Cortex of kidney (tissue), 1 donor: ENCODE measurements at places on chromosomes 3 and 15.

DNA sequence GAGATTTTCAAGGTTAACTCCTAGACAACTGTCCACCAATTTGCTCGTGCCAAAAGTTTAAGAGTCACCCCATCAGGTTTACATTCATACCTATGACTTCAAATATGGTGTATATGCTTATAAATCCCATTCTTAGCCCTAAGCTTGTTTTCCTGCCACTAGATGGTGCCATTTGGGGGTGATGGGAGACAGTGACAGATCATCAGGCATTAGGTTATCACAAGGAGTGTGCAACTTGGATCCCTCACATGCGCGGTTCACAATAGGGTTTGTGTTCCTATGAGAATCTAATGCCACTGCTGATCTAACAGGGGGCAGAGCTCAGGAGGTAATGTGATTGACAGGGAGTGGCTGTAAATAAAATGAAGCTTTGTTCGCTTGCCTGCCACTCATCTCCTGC, 182.7 kb downstream of the CNTN6 start:
- DNase-seq: no peak

DNA sequence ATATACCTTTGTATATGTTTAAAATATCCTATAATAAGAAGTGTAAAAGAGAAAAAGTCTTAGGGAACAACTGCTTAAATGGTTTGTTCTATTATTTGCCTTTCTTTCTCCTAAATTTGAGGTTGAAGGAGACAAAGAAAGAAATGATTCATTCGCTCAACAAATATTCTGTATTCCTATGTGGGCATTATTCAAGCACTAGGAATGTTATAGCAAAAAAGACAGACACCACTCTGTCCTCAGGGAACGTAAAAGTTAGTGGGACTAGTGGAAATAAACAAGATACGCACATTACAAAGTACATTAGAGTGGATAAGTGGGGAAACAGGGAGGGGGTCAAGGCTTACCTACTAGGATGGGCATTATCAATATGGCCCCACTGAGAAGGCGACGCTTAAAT, 332.2 kb downstream of the LPP start:
- DNase-seq: no peak

GRCh38 chr15:95259513-95259912, 1028.2 kb downstream of the MCTP2 start:
- no peak for DNase-seq

GRCh38 chr3:10570196-10570946, 65.0 kb upstream of the ATP2B2 start:
- no peak for DNase-seq

GRCh38 chr3:32945136-32945535, 6.3 kb upstream of the CCR4 start:
- DNase-seq: no peak

GRCh38 chr3:195411836-195412235, 31.0 kb downstream of the ACAP2 start:
- DNase-seq: no peak

GRCh38 chr3:147620906-147621305, 211.7 kb downstream of the ZIC1 start:
- DNase-seq: no peak

DNA sequence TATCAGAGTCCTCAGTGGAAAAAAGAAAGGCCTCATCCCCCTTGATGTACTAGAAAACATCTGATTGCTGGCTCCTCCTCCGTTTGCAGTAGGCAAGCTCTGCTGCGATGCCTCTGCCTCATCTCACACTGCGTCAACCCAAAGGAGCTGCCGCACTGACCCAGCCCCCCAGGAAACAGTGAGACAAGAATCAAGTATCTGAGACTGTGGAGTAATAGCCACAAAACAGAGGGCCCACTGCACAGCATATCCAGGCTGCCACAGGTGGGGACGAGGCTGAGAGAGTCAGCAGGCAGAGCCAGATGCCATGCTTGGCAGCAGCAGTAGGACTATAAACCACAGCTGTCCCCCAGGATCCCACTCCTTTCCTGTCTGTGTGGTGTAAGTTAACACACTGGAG, 165.9 kb downstream of the STAC start:
- no peak for DNase-seq

DNA sequence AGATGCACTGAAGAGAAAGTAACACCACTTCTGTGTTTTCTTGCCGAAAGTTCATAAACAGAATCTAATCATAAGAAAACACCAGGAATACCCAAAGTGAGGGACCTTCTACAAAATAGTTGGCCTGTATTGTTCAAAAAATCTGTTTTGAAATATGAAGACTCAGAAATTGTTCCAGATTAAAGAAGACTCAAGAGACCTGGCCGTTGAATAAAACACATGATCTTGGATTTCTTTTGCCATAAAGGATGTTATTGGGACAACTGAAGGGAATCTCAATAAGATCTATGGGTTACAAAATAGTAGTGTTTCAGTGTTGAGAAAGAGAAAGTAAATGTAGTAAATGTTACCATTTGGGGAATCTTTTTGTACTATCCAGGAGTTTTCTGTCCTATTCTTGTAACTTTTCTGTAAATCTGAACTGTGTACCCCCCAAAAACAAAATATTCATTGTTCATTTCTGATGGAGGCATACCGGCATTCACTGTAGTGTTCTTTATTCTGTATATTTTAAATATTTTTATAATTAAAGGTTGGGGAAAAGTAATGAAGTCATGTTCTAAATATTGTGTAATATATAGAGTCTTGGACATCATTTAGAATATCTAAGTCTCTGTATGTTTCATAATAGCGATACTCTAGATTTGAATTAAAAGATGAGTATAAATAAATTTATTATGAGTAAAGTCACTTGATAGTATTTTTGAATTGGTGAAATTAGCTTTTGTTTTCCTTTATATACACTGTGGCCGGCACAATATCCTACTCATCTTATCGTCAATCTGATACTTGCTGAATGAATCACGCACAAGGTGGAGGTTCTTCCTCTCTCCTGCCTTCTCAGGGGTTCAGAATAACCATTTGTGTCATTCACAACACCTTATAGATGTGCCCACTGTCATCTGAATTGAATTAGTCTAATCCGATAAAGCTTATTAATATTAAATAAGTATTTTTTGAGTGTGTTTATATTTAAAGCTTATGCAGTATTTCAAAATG, 66.7 kb downstream of the TRAK1 start:
- no peak for DNase-seq

DNA sequence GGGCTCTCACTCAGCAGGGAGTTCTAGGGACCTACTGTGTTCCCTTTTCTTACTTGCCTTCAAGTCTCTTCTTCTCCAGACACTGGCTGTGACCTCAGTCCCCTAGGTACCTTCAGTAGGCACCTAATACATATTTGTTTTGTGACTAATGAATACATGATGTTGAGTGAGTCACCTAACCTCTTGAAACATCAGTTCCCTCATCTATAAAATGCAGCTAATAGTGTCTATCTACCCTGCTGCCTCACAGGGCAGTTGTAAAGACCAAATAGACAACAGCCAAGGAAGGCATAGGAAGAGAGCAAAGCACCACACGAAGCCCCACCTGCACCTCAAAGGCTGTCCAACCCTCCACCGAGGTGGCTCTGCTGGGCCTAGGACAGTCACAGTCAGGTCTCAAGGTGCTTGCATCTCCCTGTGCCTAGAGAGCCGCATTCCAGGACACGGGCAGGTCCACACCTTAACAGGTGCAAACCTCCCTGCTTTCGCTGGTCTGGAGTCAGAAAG, 29.1 kb downstream of the DAPK2 start:
- no peak for DNase-seq

GRCh38 chr3:150146991-150147761, 176.5 kb upstream of the PFN2 start:
- no peak for DNase-seq

- DNase-seq: no peak
Measured at GRCh38 chr3:70882104-70882503, 569.7 kb upstream of the MDFIC2 start.

- DNase-seq: no peak
Measured at GRCh38 chr3:3074551-3075257, 35.5 kb downstream of the IL5RA start.

DNA sequence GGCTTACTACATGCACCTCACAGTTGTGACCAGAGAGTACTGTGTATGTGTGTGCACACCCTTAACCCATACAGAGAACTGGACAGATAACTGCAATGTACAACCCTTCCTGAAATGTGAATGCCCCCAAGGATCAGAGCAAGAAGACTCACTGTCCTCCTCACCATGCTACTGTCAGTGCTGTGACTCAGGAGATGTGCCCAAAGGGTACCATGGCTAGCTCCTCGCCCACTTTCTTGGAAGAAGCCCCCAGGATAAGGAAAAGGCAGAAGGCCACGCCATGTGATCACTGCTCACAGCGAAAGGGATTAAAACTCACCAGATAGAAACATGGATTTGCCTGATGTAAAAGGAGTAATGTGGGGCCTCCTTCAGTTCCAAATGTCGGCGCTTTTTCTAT, 41.8 kb downstream of the UBP1 start:
- DNase-seq: no peak

- DNase-seq: no peak
Measured at GRCh38 chr3:184541886-184542562, 19.6 kb upstream of the EPHB3 start.

DNA sequence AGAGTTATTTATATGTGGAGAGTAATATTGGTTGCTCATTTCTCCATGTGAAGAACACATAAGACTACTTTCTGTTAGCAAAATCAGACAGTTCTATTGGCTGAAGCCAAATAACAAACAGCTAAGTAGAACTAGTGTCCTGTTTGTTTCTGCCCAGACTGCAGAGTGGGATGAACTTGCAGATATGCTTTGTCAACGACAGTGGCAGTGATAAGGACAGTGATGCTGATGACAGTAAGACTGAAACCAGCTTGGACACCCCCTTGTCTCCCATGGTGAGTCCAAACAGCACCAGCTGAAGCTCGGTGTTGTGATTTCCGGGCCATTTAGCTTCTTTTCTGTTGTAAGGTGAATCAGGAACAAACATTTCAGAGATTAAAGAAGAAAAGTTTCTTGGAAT, 102.6 kb upstream of the IL12A start:
- no peak for DNase-seq

DNA sequence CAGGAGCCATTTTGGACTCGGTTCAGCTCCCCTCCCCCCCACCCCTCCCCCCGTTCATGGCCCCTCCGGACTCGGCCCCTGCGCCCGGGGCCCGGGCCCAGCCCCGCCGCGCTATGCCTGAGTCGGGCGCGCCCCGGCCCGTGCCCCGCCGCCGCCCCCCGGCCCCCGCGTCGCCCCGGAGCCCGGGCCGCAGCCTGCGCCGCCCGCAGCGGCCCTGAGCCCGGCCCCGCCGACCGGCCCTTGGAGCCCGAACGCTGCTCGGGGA, 155 bp downstream of the ACVR2B start:
- DNase-seq: no peak

DNA sequence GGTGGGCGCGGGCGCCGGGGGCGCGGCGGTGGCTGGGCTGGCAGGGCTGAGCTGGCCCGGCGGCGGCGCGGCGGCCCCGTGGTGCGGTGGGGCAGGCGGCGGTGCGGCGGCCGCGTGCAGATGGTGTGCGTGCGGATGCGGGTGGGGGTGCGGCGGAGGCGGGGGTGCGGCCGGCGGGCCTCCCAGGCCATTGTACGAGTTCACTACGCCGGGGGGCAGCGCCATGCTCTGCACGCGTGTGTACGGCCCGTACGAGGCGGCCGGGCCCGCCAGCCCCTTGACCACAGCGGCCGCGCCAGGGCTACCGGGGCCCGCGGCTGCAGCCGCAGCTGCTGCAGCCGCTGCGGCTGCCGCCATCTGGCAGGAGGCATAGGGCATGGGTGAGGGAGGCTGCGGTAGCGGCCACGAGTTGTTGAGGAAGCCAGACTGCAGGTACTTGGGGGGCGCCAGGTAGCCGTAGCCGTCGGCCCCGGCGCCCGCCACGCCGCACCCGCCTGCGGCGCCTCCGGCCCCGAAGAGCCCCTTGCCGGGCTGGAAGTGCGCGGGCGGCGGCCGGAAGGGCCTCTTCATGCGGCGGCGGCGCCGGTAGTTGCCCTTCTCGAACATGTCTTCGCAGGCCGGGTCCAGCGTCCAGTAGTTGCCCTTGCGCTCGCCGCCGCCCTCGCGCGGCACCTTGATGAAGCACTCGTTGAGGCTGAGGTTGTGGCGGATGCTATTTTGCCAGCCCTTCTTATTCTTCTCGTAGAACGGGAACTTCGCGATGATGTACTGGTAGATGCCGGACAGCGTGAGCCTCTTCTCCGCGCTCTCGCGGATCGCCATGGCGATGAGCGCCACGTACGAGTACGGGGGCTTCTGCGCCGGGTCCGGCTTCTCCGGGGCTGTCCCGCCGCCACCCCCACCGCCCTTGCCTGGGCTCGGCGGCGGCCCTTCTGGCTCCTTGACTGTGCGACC, 951 bp downstream of the FOXL2 start:
- no peak for DNase-seq

DNA sequence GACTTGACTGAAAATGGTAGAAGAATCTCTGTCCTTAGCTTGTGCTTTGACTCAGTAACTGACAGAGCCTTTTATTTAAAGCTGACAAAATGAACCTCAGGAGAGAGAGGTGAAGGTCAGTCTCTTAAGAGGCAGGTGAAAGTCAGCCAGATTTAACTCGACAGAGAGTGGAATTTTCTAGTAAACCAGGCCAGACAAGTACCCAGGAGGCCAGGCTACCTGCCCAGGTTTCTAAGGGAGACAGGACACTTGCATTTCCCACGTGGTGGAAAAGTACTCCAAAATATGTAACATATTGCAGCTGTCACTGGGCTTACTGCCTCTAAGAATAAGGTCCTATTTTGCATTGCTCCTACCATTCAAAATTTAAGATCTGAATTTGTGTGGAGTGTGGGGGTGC, 167.9 kb downstream of the FMN1 start:
- no peak for DNase-seq

- no peak for DNase-seq
Measured at GRCh38 chr15:43390723-43391122, 19.8 kb downstream of the TUBGCP4 start.

DNA sequence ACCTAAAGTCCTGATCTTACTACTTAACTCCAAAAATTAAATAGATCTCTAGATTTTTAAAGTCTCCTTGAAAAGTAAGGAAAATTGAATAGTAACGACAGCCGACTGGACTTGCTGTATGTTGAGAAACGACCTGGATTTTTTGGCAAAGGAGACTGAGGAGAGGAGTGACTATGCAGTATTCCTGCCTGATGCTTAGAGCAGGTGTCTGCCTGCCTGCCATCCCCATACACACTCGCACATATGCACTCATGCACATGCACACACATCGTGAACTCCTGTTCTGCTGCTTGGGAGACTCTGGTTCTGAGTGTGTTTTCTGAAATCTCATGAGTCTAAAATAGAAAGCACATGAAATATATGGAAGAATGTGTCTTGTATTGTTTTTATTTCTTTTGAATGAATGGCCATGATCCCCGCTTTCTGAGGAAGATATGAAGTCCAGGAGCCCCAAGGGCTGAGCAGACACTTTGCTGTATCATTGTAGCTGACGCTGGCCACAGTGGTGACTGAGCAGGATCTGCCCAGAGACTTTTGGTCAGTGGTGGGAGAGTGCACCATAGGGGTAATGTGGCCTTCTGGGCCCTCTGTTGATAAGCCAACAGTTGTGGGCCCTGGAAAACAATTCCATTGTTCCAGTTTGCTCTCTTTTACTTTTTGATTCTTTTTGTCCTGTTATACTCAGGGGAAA, 16.4 kb downstream of the GYG1 start:
- DNase-seq: no peak

- no peak for DNase-seq
Measured at GRCh38 chr3:23431764-23432163, 228.6 kb downstream of the UBE2E2 start.
